Karpas-422 (cell line): ENCODE measurements at places on chromosomes 4 and X.

DNA sequence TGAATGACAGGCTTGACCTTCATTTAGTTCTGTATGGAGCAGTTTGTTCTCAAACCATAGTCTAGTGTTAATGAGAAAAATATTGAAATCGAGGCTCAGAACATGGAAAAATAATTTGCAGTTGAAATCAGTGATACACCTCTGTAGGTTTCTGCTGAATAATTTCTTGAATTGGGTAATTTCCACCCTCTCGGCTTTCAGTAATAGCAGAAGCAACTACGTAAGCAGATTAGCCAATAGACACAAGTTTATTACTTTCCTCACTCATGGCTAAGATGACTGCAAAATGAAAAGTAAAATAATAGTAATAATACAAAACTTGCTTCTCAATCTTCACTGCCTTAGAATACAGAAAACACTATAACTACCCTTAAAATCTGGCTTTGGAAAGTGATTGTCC, 46.0 kb downstream of the USP38 start:
- no peak for DNase-seq

GRCh38 chrX:107552930-107553329, 75.4 kb upstream of the PRPS1 start:
- DNase-seq, result no peak

GRCh38 chrX:105744291-105744690, 78.0 kb upstream of the NRK start:
- no peak for DNase-seq

DNA sequence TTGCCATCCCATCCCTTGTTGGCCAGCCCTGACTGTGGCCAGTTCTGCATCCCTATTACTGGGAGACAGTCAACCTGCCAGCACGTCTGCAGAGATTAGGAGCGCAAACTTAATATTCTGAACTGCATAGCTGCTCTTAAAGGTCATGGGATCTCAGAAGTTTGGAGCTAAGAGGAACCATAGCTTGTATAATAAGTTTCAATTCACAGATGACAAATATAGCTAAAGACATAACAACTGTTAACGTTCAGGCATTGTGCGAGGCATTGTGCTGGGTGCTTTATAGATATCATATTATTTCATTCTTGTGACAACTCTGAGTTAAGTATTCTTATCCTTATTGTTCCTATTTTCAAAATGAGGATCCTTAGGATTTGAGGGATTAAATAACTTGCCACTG, 3.7 kb downstream of the SCARB2 start:
- DNase-seq, result no peak

DNA sequence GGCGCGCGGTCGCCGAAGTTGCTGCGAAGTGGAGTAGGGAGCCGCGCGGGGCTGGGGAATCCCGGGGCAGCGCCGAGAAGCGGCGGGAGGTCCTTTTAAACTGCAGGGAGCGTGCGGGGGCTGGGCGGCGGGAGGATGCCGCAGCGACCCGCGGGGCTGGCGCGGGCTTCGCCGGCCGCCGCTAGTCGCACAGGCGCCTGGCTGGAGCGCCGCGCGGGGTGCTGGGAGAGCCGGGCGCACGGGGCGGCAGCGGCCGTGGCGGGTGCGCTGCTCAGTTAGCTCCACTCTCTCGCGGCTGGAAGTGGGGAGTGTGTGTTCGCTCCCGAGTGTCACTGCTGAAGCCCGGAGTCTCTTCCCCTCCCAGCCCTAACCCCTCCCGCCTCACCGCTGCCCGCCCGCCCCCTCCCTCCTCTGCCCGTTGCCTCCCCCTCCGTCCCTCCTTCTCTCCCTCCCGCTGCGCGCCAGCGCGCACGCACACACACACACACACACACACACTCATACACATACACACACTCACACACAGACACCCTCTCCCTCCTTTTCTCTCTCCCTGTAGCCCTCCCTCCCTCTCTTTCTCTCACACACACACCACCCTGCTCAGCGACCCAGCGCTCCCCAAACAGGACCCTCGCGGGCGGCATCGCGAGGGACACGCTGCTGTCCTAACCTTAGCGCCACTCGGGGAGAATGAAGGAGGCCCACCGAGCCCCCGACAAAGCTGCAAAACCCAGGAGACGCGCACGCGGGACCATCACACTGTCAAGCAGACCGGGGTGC, at the start of gene NDNF:
Gene NDNF (minus strand): TSS at position 312 of the 780 bp plus-strand sequence. CDS start 26,698 bp downstream, outside the sequence.
- no peak for DNase-seq

DNA sequence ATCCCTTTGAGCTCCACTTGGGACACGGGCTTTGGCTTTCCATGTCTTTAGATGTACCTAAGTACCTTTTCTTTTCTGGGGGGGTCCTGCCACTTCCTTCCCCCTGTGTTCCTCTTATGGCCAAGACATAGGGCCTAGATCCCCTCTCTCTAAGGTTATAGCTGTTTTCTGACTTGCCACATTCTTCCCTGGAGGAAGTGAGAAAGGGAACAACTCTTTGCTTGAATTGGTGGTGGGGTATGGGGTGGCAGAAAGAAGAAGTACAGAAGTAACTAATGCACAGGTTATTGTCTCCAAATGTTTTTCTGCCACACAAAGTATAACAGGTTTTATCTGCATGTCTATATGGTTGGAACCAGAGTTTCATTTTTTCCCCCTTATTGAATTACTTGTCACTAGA, 29.7 kb upstream of the DIPK2B start:
- DNase-seq, result no peak

- DNase-seq, result no peak
Observed at GRCh38 chrX:47499293-47499692, 16.3 kb upstream of the ZNF41 start.

GRCh38 chr4:107740950-107741701, 21.1 kb upstream of the PAPSS1 start:
- no peak for DNase-seq

- DNase-seq, result no peak
Observed at GRCh38 chr4:144556636-144557035, 89.3 kb upstream of the HHIP start.

GRCh38 chr4:185734214-185734613, 77.8 kb downstream of the SORBS2 start:
- DNase-seq, result no peak

DNA sequence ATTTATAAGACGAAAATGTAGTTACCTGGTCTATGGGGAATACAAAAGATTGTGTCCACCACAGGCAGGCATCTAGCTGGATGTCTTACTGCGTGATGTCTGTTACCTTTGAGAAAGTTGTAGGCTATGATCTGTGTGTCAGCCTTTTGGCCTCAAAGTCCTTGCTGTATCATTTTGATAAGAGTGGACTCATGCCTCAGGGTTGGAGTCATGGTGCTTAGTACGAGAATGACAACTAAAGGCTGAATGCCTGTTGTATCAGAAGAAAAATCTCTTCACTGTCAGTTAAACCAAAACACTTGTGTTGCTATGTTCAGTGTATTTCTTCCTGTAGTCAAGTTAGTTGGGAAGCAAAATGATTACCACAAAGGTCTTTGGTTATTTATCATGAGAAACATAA, 226.2 kb downstream of the ARHGAP10 start:
- no peak for DNase-seq

- DNase-seq, result no peak
Observed at GRCh38 chr4:144411700-144412099, 234.3 kb upstream of the HHIP start.

- DNase-seq, result peak; percentile 84
Observed at GRCh38 chr4:128863312-128864075, 54.0 kb downstream of the JADE1 start.

GRCh38 chrX:133685822-133686221, 270.5 kb upstream of the GPC4 start:
- peak; percentile 87 for DNase-seq

DNA sequence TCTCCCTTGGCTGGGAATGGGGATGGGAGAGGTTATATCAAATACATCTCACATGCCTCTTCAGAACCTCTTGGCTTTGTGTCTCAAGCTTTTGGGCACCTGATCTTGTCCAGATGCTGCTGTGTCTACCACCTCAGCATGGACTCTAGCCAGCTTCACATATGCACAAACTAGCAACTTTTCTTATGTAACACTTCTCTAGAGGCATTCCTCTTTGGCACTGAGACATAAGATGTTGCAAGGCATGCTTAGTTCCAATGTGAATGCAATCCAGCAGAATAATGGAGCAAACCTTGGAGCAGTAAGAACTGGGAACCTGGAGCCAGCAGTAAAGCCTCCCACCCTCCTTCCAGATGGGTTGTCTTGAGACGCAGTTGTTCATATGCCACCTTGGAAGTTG, 113.4 kb upstream of the TMEM47 start:
- DNase-seq, result no peak

- DNase-seq, result no peak
Observed at GRCh38 chr4:75007891-75008290, 75.0 kb downstream of the PARM1 start.

DNA sequence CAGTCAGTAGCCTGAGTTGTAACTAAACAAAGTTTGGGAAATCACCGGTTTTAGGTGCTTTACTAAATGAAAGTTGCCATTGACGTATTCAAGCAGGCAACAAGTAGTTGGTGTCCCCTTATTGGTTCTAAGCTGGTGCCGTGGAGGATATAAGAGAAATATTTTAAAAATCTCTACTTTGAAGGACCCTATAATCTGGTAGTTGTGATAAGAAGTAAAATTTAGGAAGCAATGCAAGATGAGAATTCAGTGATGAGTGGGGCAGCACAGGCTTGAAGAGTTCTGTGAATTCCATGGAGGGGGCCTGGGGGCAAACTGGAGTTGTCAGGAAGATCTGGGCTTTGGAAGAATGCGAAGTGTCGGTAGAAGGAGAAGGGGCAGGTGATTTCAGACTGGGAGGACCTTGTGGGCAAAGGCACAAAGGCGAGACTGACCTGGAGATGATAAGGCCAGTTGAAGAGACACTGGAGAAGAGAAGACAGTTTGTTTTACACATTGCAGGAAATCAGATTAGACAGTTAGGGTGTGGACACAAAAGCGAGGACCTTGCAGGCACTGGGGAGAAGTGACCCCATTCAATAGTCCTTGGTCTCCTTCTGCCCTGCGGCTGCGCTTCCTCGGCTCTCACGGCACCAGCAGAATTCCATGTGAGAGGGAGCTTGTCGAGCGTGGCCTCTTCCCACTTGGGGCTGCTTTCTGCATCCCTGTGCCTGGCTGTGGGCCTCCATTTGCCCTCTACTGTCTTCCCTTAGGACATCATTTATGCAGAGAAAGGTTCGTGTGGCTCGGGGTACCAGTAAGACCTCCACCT, 1.3 kb downstream of the RHOH start:
- peak; percentile 75 for DNase-seq

DNA sequence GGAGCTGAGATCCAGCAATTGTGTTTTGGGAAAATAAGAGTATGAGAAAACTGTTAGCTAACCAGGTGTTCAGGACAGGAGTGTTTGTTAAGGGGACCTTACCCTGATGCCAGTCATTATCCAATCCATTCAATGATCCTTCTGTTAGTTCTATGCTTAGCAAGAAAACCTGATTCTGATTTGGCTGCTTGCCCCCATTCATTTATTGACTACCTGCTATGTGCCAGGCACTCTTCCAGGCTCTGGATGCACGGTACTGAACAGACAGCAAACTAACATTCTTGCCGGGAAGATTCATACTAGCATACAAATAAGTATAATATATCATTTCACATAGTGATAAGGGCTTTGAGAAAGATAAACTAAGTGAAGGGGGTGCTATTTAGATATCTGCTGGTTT, 1.0 kb upstream of the MECP2 start:
- DNase-seq, result no peak

DNA sequence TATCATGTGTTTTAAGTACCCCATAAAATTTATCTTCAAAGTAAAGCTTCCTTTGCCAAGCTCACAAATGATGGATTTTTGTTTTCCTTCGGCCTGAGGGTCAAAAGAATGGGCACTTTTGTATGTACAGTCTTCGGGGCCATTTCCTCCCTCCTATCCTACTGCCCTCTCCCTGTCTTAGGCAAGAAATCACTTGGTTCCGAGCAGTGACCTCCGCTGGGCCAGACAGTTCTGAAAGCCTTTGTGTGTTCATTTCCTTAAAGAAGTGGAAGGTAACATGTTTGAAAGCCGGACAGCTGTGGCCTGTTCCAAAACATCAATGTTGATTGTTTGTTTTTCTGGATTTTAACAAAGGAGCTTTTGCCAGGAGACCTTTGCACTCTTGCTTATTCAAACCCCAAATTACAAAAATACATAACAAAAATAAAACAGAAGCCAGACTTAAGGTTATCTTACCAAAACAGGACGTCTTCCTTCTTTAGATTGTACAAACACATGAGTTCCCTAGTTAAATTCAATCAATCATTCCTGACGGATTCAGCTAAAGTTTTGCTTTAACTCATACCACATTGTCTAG, 110.6 kb upstream of the LIMCH1 start:
- no peak for DNase-seq

DNA sequence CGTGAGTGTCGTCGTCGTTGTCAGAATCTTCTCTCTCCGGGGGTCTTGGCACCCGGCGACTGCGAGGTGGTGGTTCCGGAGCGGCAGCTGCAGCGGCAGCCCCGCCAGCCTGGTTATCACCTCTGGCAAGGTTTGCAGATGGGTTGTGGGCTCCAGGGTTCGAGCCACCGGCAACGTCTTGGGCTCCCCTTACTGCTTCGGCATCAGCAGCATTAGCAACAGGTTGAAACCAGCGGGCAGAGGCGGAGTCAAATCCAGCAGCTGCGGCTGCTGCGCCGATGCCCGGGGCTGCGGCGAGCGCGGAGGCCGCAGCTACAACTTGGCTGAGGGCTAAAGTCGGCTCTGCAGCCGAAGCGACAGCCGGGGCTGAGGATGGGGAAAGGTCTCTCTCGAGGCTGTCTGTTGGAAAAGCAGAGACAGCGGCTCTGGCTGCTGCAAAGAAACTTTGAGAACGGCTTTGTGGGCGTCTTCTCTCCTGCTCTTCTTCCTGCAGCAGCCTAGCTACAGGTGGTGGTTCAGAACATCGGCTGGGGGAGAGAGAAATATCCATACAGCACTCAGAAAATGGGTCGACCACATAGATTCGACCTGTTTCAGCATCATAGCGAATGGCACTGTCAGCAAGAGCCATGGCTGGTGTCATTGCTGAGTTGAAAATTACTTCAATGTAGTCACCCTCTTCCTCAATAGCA, 3.6 kb downstream of the IRS4 start:
- DNase-seq, result no peak

GRCh38 chr4:90486346-90486745, 359.2 kb downstream of the CCSER1 start:
- no peak for DNase-seq

DNA sequence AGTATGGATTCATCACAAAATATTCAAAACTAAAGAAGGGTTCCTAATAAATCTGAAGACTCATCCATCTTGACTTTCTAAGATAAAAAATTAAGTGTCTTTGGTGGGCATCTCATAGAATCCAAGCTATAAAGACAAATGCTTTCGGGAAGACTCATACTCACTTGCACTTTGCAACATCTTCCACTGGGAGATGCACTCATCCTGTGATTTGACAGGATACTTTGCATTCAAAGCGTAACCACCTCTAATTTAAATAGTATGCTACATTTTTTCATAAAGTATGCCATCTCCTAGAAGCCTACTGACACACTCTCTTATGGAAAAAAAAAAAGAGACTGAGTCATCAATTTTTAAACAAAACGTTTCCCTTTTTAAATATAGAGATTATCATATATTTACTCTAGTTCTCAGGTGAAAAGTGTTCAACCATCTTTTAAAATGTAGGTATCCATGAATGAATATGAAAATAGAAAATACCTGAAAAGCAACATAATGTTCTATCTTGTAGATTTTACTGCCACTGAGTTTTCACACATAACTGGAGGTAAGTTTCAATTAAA, 119.6 kb downstream of the KLHL13 start:
- DNase-seq, result peak; percentile 54

- no peak for DNase-seq
Observed at GRCh38 chr4:156949373-156949814, 22.2 kb downstream of the PDGFC start.
